Activated naive CD4-positive, alpha-beta T cell treated with Interleukin-2 at 50 U/mL for 16 hours (primary cell): ENCODE measurements at places on chromosomes 2 and 18.

DNA sequence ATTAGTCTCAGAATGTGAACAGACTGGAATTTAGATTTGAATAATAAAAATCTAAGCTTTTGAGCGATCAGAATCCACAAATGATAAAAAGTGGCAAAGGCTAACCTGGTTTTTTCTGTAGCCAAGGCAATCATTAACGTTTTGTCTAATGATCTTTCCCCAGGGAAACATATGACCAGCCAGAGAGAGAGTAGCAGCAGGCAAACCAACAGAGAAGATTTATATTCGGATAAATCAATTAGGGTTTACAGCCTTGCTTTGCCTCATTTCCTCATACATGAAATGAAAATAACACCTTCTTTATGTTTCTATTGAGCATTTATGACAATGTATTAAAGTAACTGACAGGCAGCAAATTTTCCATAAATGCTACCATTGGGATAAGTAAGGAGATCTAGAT is 14.5 kb downstream of the TIA1 start:
- DNase-seq = no peak

DNA sequence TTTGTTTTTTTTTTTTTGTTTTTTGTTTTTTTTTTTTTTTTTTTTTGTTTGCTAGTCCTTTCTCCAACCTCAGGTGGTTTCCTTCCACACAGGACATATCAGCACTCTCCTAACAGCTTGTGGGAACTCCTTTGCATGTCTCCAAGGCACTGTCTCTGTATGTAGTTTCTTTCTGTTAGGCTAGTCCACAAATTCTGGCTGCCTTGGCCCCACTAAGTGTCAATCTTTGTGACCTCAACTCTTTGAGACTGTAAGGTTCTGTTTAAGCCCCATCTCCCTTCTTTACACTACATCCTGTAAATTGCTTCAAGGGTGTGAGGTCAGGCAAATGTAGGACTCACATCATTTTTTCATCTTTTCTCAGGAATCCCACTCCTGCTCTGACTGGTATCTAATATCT is 85.1 kb downstream of the NCOA1 start:
- no peak for DNase-seq

DNA sequence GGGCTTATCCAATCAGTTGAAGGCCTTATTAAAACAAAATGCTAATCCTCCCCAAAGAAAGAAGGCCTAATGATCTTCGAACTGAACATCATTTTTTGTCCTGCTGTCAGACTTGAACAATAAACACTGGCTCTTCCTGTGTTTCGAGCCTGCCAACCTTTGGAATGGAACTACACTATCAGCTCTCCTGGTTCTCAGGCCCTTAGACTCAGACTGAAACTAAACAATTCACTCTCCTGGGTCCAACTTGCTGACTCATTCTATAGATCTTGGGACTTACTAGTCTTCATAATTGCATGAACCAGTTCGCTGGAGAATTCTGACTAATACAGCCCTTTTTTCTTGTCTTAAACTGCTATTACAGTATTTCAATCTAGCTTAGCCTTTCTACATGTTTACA is 235.2 kb downstream of the LNPK start:
- no peak for DNase-seq

DNA sequence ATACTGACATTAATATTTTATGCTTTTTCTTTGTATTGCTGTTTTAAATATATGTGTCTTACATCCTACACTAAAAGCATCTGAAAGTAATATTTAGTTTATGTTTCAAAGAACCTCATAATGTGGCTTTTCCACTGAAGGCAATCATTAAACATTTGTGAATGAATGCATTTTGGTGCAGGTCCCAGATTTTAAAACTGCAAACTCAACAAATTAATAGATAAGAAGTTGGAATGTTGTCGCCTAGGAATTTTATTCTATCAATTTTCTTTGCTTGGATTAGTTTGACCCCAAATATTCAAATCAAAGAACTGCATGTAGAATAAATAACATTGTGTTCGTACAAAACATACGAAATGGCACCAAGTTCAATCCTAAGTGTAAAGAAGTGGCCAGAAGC is 44.7 kb downstream of the ATF2 start:
- no peak for DNase-seq

DNA sequence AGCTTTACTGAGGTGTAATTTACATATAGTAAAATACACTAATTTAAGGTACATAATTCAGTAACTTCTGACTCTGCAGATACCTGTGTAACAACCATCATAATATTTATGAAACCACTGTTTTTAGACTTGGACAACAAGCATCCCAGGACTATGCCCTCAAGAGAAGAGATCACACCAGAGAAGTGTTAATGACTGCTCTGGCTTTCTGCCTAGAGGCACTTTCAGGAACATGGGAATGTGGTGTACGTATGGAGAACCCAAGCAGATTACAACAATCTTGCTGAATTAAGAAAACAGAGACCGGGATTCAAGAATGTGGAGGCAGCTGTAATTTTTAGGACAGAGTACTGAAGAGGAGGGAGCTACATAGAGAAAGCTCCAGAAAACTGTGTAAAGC is 475.2 kb downstream of the LPIN1 start:
- no peak for DNase-seq
